ENCODE measurements at places on chromosomes 12 and 14. TPM values are rescaled to one million over a fixed set of nuclear protein-coding genes. Genes with fewer than 3 reads are reported as not detected.

The HPD gene
- 3.2 TPM for total RNA-seq

The KRT79 gene
- total RNA-seq: not detected

The OR6C2 gene
- total RNA-seq: not detected

The FAM186B gene
- total RNA-seq: 0.39 TPM

The SLC16A7 gene
- total RNA-seq: 61.2 TPM

The MORN3 gene
- 1.0 TPM for total RNA-seq

The NELL2 gene
- total RNA-seq: not detected

The DHRS2 gene
- total RNA-seq: 0.22 TPM

The C1R gene
- total RNA-seq: 427 TPM

The PIWIL1 gene
- not detected for total RNA-seq

The GEMIN2 gene
- 21.8 TPM for total RNA-seq

The FAM181A gene
- total RNA-seq: not detected

The SERPINA10 gene
- not detected for total RNA-seq

The KRT85 gene
- under 0.01 TPM for total RNA-seq

The ATP6V1D gene
- 129 TPM for total RNA-seq

The TAS2R10 gene
- 2.9 TPM for total RNA-seq

The CDCA4 gene
- total RNA-seq: 15.2 TPM

The SERPINA1 gene
- total RNA-seq: 15.8 TPM

The LRRC10 gene
- not detected for total RNA-seq

The OASL gene
- 1.5 TPM for total RNA-seq

The AQP2 gene
- total RNA-seq: not detected
